Putamen (tissue), 1 donor: ENCODE measurements at places on chromosomes 6 and 20.

DNA sequence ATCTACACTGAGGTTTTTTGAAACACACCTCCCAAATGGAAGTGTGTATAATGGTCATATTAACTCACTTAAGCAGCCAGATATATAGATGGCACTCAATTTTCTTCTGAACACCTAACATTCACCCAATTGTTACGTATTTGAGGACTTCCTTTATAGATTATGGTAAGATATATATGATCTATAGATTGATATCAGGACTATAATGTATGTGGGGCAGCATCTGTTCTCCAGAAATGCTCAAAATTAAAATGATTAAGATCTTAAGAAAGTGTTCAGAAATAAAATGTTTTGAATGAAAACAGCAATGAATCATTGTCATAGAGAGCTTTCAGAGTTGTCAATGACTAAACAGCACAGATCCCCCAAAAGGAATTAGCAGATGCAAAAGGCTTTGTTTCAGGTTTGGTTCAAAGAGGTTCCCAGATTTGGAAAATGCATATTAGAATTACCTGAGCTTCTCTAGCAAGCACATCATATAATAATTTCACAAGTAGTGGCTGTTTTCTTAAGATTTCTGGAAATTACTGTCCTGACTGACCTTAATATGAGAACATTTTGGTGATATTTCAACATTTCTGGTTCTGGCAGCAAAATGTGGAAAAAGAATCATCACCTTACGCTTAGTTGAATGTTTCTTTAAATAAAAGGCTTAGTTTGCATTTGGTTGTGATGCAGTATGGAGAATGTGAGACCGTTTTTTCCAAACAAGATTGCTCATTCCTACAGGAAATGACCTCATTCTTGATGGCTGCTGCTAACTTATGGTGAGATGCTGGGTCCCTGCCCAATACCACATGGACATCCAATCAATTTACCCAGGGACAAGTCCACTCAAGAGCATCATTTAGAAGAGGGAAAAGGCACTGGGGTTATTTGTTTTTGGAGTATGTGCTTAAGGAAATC is 31.5 kb downstream of the TRAF3IP2 start:
- no peak for DNase-seq

- DNase-seq: no peak
Observed at GRCh38 chr20:21570285-21570992, 56.6 kb upstream of the NKX2-2 start.

GRCh38 chr6:124389127-124389526 is 573.1 kb upstream of the RNF217 start:
- DNase-seq: no peak

GRCh38 chr6:156781861-156782631 is 4.9 kb downstream of the ARID1B start:
- no peak for DNase-seq

- no peak for DNase-seq
Observed at GRCh38 chr20:19937218-19937617, 79.9 kb upstream of the NAA20 start.

DNA sequence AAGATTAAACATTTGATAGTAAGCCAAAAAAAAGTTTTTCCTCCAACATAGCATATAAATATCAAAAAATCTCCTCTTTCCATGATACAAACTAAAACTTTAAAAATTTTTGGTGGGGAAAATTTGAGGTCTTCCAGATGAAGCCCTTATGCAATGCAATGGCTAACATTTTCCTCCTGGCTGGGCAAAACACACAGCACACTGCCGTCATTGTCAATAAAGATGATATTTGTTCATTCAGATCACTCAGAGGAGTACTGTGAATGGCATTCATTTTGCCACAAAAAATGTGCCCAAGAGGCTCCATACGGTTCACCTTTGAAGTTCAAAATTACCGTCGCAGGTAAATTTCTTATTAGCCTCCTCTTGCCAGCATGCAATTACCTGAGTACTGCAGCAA is 33.9 kb upstream of the FBXO9 start:
- DNase-seq: no peak

- peak; percentile 91 for DNase-seq
Observed at GRCh38 chr20:19835533-19836222, 77.6 kb downstream of the RIN2 start.

DNA sequence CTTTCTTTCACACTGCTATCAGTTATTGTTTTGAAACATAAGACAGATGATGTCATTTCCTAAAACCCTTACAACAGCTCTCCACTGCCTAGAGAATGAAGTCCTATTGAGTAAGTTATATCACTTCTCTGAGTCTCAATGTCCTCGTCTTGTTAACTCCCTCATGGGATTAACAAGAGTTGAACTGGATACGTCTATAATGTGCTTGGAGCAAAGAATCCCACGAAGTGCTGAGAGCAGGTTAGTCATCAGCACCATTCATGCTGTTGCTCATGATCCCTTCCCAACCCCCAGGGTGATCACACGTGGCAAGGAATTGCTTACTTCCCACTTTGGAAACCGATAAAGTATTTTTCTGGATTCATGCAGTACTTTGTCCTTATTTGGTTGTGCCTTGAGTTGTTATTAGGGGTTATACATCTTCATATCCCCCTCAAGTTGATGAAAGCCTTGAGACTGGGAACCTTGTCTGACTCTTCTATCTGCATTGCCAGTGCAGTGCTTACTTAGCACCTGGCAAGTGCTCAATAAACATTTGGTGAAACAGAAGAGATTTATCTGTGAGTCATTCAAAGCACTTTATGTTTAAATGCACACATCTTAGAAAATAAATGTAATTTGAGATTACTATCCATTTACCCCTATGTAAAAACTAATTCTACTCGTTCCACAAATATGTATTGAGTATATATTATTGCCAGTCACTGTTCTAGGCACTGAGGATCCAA is 487.5 kb downstream of the EPM2A start:
- DNase-seq: no peak

GRCh38 chr6:70103798-70104197 is 199.1 kb downstream of the COL9A1 start:
- no peak for DNase-seq

DNA sequence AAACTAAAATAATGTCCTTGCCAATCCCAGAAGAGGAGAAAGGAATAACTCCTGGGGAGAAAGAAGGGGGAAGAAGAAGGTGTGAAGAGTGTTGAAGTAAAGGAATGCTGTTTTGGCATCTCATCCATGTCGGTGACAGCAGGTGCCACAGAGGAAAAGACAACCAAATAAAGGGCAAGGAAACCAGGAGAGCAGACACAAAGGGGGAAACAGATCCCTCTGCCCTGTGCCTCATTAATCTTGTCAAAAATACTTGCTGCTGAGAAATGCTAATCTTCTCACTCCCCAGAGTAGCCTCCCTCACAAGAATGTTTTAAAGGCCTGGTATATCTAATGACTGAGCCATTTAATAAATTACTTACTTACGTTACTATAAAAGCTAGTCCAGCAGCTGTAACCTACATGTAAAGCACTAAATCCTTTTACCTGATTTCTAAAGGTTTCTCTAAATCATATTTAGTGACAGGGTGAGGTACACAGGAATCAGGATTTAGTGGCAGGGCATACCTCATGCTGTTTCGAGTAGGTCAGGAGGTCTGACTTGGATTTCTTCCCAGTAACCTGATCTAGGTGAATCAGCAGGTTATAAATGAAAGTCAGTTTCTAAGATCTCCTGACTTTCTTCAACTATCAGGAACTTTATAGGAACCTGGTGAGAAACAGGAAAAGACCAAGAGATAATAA is 377.1 kb downstream of the CENPW start:
- DNase-seq: no peak

DNA sequence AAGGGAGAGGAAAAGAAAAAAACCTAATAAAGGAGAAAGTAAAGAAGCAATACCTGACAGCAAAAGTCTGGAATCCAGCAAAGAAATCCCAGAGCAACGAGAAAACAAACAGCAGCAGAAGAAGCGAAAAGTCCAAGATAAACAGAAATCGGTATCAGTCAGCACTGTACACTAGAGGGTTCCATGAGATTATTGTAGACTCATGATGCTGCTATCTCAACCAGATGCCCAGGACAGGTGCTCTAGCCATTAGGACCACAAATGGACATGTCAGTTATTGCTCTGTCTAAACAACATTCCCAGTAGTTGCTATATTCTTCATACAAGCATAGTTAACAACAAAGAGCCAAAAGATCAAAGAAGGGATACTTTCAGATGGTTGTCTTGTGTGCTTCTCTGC is 70.8 kb upstream of the RNF146 start:
- no peak for DNase-seq

GRCh38 chr6:14834851-14835530 is 410.9 kb upstream of the JARID2 start:
- DNase-seq: no peak

GRCh38 chr6:91476000-91476399 is 889.1 kb upstream of the MAP3K7 start:
- peak; percentile 3 for DNase-seq

- no peak for DNase-seq
Observed at GRCh38 chr6:40735121-40735520, 148.0 kb upstream of the LRFN2 start.

- no peak for DNase-seq
Observed at GRCh38 chr6:136568129-136568528, 17.9 kb upstream of the MAP7 start.

- DNase-seq: no peak
Observed at GRCh38 chr20:3696200-3696599, 14.4 kb upstream of the ADAM33 start.

- DNase-seq: no peak
Observed at GRCh38 chr6:10556992-10557391, 35.8 kb downstream of the GCNT2 start.

- no peak for DNase-seq
Observed at GRCh38 chr6:29011276-29011734, 6.2 kb upstream of the ZNF311 start.

DNA sequence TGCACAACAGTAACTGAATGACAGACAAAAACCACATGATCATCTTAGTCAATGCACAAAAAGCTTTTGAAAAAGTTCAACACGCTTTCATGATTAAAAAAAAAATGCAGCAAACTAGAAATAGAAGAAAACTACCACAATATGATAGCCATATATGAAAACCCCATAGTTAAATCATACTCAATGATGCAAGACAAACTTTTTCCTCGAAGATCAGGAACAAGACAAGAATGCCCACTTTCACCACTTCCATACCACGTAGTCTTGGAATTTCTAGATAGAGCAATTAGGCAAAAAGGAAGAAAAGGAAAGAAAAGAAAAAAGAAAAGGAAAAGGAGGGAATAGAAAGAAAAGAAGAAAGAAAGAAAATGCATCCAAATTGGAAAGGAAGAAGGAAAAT is 44.6 kb upstream of the SLC23A2 start:
- DNase-seq: no peak

DNA sequence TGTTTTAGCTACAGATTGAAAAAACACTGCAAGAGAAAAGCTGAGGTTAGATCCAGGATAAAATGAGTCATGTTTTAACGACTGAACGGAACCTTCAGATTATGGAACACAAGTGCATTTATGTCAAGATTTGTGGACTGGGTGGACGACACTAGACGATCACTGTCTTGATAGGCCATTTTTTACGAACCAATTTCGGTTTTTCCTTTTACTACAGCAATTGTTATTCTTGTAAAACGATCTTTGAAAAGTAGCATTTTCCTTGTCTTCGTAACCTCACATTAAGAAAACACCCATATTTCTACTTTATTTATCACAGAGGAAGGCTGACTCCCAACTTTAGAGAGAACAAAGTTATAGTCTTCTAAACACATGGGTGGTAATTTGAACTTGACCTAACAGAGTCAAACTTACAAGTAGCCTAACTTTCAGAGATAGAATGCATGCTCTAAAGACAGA is 294.2 kb upstream of the TCF21 start:
- no peak for DNase-seq

DNA sequence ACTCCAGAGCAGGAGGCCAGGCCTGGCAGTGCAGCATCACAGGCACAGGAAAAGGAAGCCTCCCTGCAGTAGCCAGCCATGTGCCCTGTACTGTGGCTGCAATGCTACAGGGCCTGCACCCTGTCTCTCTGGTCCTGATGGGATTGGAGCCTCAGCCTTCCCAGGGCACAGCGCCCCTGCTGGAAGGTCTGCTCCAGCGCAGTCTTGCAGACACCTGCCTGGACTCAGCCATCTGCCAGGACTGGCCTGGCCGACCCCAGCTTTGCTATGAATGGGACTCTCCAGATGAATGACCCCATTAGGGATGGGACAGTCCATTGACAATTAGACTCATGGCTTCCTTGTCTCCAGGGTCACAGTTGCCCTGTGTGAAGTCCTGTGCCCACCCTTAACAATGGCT is 251.6 kb downstream of the ERMARD start:
- DNase-seq: no peak

GRCh38 chr20:4267242-4267641 is 251.9 kb upstream of the RNF24 start:
- no peak for DNase-seq
